Smooth muscle cell of the coronary artery (primary cell): ENCODE measurements at places on chromosomes 6 and 20. TPM values are rescaled to one million over a fixed set of nuclear protein-coding genes. Genes with fewer than 3 reads are reported as not detected.

SEL1L2 gene
- 0.23 TPM in 1 of 2 replicates, not detected in the other for total RNA-seq

ALDH5A1 gene
- total RNA-seq, result 0.82 and 1.7 TPM in 2 replicates

TREM1 gene
- 1.5 TPM in 1 of 2 replicates, not detected in the other for total RNA-seq

ZNF512B gene
- total RNA-seq, result 4.1 and 6.9 TPM in 2 replicates

SIRPA gene
- 6.0 and 8.2 TPM in 2 replicates for total RNA-seq

PAK5 gene
- not detected in 2 replicates for total RNA-seq

PHACTR3 gene
- total RNA-seq, result not detected in 2 replicates

GPR63 gene
- total RNA-seq, result 0.08 and 0.23 TPM in 2 replicates

MUC22 gene
- total RNA-seq, result not detected in 2 replicates
